ENCODE measurements at places on chromosomes 16 and 17.

GRCh38 chr16:14198012-14198411 is 126.9 kb downstream of the MRTFB start:
- DNase-seq, result no peak

DNA sequence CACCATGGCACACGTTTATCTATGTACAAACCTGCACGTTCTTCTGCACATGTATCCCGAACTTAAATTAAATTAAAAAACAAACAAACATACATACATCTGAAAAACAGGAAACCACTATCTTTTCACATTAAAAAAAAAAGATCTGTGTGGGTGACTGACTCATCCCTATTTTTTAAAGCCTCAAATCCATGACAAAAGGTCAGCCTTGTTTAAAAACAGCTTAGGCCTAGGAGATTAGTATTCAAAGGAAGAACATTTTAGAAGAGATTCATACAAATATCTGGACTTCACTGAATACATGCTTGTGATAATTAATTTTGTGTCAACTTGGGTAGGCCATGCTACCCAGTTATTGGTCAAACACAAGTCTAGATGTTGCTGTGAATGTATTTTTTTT is 4.7 kb upstream of the PRKAR1A start:
- no peak for DNase-seq

- no peak for DNase-seq
These were observed 2.7 kb downstream of the TXNDC17 start for GRCh38 chr17:6643451-6644125.

GRCh38 chr16:72957303-72958277 is 90.3 kb downstream of the ZFHX3 start:
- DNase-seq, result no peak

GRCh38 chr16:86353148-86353547 is 157.2 kb upstream of the FOXF1 start:
- DNase-seq, result no peak

Data from HS-27A (cell line).